ENCODE measurements at places on chromosomes 6 and 20.

GRCh38 chr6:7106215-7106751, 1.5 kb upstream of the RREB1 start:
- no peak for DNase-seq

- DNase-seq = no peak
Measured at GRCh38 chr6:49506569-49507111, 6.9 kb downstream of the GLYATL3 start.

- no peak for DNase-seq
Measured at GRCh38 chr20:61731363-61732181, 334.1 kb downstream of the TAF4 start.

DNA sequence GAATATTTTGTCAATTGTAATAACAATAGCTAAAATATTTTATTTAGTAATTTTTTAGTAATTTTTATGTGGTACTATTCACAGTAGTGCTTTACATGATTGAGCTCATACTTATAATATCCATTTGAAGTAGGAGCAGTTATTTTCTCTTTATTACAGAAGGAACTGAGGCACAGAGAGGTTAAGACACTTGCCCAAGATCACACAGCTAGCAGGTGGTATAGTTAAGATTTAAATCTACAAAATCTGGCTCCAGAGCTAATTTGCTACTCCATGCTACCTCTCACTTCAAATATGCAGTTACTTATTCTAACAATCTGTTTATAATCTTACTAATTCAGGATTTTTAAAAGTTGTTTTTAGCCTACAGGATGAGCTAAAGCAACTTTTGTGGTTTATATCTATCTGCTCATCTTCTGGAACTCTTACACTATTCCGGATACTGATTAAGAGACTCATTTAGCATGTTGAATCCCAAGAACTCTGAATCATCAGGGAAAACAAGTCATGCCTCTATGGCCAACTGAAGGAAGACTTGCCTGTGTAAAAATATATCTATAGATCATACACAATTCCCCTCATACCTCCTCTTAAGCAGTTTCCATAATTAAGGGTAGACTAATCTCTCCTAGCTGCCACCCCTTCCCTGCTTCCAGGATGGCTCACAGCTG, 324.2 kb downstream of the UBE3D start:
- DNase-seq = no peak

DNA sequence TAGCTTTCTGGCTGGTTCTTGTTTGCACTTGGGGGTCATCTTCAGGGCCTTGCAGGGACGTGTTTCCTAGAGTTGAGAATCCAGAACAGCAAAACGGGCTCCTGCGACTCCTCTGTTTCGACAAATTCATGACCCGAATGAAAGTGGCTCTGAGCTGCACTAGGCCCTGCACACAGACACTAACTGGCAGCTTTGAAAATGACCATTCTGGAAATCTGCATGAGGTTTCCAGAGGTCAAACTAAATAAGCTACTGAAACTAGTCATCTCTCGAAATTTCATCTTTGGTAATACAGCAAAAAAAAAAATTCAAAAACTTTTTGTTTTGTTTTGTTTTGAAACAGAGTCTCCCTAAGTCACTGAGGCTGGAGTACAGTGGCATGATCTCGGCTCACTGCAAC, 15.5 kb upstream of the BMP7 start:
- no peak for DNase-seq

GRCh38 chr6:78347191-78347916, 520.0 kb upstream of the IRAK1BP1 start:
- no peak for DNase-seq

DNA sequence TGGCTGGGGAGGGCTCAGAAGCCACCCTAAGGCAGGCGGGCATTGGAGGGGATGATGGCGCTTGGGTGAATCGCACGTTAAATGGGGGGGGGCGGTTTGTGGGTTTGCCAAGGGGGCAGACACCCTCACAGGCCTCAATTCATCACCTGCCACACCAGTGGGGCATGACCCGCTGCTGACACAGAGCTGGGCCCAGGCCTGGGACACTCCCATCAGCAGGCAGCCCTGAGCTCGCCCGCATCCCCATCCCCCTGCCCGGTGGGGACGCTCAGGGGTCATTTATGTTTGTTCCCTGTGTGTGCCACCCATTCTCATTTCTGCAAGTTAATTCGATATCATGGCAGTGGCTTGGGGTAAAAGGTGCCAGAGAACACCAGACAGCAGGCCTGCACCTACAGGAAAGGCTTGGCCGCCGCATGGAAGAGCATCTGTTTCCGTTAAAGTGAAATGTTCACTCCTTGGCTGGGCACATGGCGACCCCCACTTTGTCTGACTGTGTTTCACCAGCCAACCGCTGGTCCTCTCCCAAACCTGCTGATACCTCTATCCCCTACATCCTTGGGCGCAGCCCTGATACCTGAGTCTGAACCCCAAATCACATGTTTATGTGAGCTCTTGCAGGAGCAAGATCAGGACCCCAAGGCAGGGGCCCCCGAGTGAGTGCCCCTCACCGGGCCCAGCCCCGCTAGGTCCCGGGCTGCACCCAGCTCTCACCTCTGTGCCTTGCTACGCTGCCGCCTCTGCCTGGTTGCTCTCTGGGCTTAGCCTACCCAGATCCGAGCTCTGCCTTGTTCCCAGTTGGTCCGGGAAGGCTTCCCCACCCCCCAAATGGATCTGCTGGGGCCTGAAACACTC, 248.8 kb downstream of the TAF4 start:
- DNase-seq = no peak

GRCh38 chr6:12440981-12441380, 150.8 kb downstream of the EDN1 start:
- no peak for DNase-seq

GRCh38 chr6:43807228-43808061, 37.4 kb downstream of the VEGFA start:
- no peak for DNase-seq

GRCh38 chr20:14617123-14617522, 279.7 kb upstream of the FLRT3 start:
- DNase-seq = no peak

GRCh38 chr6:2213086-2213485, 32.3 kb downstream of the GMDS start:
- DNase-seq = no peak

DNA sequence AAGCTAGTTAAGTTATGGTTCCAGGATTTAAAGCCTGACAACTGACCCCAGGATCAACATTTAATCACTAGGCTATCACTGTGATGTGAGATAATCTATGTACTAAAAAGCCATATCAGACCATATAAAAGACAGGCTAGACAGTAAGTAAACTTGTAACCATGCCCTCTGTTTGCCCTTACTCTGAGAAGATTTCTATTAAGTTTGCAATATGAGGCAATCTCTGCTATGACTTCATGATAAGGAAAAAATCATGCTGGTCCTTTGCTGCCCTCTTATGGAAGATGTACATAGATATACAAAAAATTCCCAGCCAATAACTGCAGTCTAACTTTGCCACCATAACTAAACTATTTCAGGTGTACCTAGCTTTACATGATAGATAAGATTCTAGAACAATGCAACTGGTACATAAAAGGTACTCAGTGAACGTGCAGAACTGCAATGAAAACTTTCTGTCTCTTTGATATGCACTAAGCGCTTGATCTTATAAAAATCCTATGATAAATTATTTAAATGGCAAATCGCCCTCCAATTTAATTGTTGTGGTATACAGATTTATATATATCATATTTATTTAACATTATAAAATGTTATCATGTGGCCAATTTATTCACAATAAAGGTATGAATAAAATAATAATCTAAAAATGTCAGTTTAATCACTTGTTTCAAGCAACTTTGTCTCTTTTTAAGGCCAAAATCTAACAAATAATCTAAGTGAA, 70.5 kb downstream of the FAM217A start:
- no peak for DNase-seq

GRCh38 chr6:35021004-35021403, 120.1 kb downstream of the TCP11 start:
- no peak for DNase-seq

GRCh38 chr20:19913349-19913748, 103.8 kb upstream of the NAA20 start:
- DNase-seq = no peak

DNA sequence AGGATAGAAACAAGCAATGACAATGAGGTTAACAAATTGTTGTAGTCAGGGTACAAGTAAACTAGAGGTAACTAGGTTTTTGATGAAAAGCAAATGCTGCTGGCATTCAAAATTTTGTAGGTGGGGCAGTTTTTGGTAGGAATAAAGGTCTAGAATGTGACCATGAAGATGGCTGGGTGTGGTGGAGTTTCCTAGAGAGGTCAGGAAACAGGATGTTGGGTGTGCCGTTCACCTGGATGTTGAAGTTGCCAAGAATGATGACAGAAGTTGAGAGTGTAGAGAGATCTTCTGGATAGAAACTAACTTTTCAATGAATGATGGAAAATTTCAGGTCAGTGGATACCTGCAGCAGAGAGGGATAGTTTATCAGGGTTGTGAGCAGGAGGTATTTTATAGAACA, 22.7 kb downstream of the MAPK14 start:
- DNase-seq = no peak

DNA sequence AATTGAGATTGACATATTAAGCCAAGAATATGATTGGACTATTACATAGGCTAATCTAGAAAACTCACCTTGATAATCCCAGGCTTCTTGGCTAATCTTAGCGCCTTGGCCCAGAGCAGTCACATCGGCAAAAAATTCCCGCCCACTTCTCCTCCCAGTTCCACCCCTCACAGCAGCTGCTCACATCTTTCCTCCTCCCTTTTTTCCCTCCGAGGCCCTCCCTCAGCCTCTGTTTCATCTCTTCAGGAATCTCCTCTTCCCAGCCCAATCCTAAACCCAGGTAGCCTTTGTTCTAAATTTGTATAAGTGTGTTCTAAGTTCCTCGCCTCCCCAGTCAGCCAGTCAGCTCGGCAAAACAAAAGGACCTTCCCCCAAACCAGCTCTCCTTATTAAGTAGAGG, 184.3 kb downstream of the PRKN start:
- DNase-seq = no peak

GRCh38 chr6:25436760-25437159, 157.6 kb downstream of the CARMIL1 start:
- DNase-seq = no peak

DNA sequence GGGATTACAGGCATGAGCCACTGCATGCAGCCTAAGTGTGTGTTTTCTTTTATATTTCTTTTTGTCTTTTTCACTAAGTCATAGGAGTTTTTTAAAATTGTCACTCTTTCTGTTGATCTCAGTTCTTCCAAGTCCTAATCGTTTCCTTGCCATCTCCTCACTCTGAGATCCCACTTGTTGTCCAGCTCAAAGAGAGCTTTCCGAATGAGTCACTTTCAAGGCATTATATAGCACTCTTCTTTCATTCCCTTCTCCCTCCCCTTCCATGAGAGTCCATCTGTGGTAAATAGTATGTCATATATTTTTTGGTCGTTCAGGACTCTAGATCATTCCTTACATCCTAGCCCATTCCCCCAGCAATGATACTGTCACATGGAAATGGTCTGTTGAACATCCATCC, 4.3 kb downstream of the VAPB start:
- DNase-seq = no peak

GRCh38 chr20:11995805-11996567, 78.3 kb downstream of the BTBD3 start:
- no peak for DNase-seq

- peak; percentile 88 for DNase-seq
Measured at GRCh38 chr6:109482905-109483734, at the start of gene ZBTB24. Gene ZBTB24, minus strand, starts transcription at chr6:109483219. Its CDS starts 1,193 bp downstream, at chr6:109482026.

GRCh38 chr6:31740397-31741223, 805 bp downstream of the MSH5 start:
- DNase-seq = no peak

DNA sequence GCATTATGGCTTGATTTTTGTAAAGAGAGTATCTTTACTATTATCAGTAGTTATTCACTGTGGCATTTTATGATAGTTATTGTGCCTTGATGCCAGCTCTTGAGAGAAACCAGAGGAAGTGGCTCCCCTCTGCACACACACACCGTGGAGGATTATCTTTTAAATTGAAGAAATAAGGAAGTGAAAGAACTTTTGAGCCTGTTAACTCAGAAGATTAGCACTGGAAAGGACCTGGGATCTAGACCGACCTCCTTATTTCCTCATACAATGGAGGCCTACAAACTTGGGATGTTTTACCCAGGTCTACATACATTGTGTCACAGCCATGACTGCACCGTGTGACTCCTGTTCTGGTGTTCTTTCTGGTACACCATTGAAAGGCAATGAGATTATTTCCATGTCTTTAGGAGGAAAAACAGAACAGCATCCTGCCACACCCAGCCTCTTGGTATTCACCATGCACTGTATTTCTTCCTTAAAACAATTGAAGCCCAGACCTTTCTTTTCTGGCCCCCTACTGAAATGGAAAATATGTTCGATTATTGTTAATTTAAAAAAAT, 40.6 kb downstream of the HECA start:
- no peak for DNase-seq

All from effector memory CD4-positive, alpha-beta T cell (primary cell).